Bladder microvascular endothelial cell (primary cell): ENCODE measurements at places on chromosomes 3 and 15. TPM values are rescaled to one million over a fixed set of nuclear protein-coding genes. Genes with fewer than 3 reads are reported as not detected.

HESX1 gene
- 0.16 TPM in 1 of 2 replicates, not detected in the other for total RNA-seq

PLA2G4E gene
- total RNA-seq = not detected in 2 replicates

EPHB1 gene
- 1.5 and 14.5 TPM in 2 replicates for total RNA-seq

GALNT15 gene
- 65.9 and 113 TPM in 2 replicates for total RNA-seq

MYH15 gene
- total RNA-seq = under 0.01 and 0.06 TPM in 2 replicates

CHRNA5 gene
- total RNA-seq = 2.6 and 2.8 TPM in 2 replicates

TRNT1 gene
- total RNA-seq = 17.8 and 32.2 TPM in 2 replicates

SLC6A1 gene
- not detected in 2 replicates for total RNA-seq

ENTPD3 gene
- not detected in 2 replicates for total RNA-seq

KY gene
- not detected in 2 replicates for total RNA-seq

COPS2 gene
- 45.8 and 67.7 TPM in 2 replicates for total RNA-seq

TMEM207 gene
- not detected in 2 replicates for total RNA-seq

ANKRD63 gene
- not detected in 2 replicates for total RNA-seq

GOLGA6A gene
- not detected in 2 replicates for total RNA-seq

TMF1 gene
- total RNA-seq = 15.7 and 31.2 TPM in 2 replicates

TPM1 gene
- total RNA-seq = 244 and 951 TPM in 2 replicates

SPTBN5 gene
- total RNA-seq = 5.2 and 5.3 TPM in 2 replicates

HIGD2B gene
- 0.16 TPM in 1 of 2 replicates, not detected in the other for total RNA-seq

GP5 gene
- total RNA-seq = 0.06 TPM in 1 of 2 replicates, not detected in the other

STARD9 gene
- total RNA-seq = 19.1 and 28.1 TPM in 2 replicates

SLC28A1 gene
- not detected in 2 replicates for total RNA-seq

GCNT3 gene
- total RNA-seq = not detected in 2 replicates

RASGRP1 gene
- under 0.01 and 0.57 TPM in 2 replicates for total RNA-seq

PRC1 gene
- total RNA-seq = 119 and 178 TPM in 2 replicates

ACP3 gene
- total RNA-seq = not detected in 2 replicates

WDR49 gene
- total RNA-seq = 0.13 and 0.65 TPM in 2 replicates

NEK10 gene
- total RNA-seq = 1.6 and 2.8 TPM in 2 replicates

SLC12A8 gene
- 0.16 and 0.38 TPM in 2 replicates for total RNA-seq

COL8A1 gene
- 86.8 and 462 TPM in 2 replicates for total RNA-seq

CD80 gene
- 0.06 TPM in 1 of 2 replicates, not detected in the other for total RNA-seq

PPP1R14D gene
- total RNA-seq = not detected in 2 replicates

ITIH1 gene
- total RNA-seq = 0.16 TPM in 1 of 2 replicates, not detected in the other

C2CD4B gene
- 36.1 and 57.0 TPM in 2 replicates for total RNA-seq

C2CD4A gene
- under 0.01 and 1.3 TPM in 2 replicates for total RNA-seq

TTC23 gene
- total RNA-seq = 17.3 and 29.8 TPM in 2 replicates

NR2E3 gene
- 0.50 TPM in 1 of 2 replicates, not detected in the other for total RNA-seq

CCNB2 gene
- total RNA-seq = 18.7 and 31.2 TPM in 2 replicates

FRMD4B gene
- total RNA-seq = 34.6 and 82.0 TPM in 2 replicates

SNTN gene
- total RNA-seq = not detected in 2 replicates

VGLL3 gene
- total RNA-seq = 0.76 and 0.81 TPM in 2 replicates

MELTF gene
- 0.49 and 4.1 TPM in 2 replicates for total RNA-seq

CILP gene
- not detected in 2 replicates for total RNA-seq

GATM gene
- total RNA-seq = 0.49 TPM in 1 of 2 replicates, not detected in the other

PRR23B gene
- not detected in 2 replicates for total RNA-seq

CLRN1 gene
- not detected in 2 replicates for total RNA-seq

ULK4 gene
- total RNA-seq = 7.3 and 17.8 TPM in 2 replicates

GOLGA6L10 gene
- total RNA-seq = 0.65 and 1.3 TPM in 2 replicates

CNTN4 gene
- 0.19 TPM in 1 of 2 replicates, not detected in the other for total RNA-seq

AP3B2 gene
- total RNA-seq = not detected in 2 replicates

HES1 gene
- 27.6 and 34.2 TPM in 2 replicates for total RNA-seq

CHRD gene
- 0.16 and 0.69 TPM in 2 replicates for total RNA-seq
